CD8-positive, alpha-beta T cell (primary cell): ENCODE measurements at places on chromosomes 5 and 9.

- no peak for DNase-seq
Observed at GRCh38 chr5:59090323-59090722, 507.4 kb downstream of the RAB3C start.

DNA sequence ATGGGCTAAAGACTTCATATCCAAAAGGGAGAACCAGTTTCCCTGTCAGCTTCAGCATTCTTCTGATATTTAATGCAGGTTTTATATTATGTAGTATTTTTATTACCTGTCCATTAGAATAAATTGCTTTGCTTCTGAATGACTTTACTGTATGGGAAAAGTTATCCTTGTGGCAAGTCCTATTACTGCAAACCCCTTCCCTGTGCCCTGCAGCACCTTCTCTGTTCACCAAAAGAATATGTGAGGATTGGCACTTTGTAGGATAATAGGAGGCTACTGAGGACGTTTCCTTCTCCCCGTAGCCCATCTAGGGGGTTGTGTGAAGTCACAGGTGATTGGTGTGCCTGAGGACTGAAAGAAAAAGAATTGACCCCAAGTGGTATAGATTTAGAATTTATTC is 296.1 kb downstream of the KDM4C start:
- DNase-seq, result no peak

GRCh38 chr5:39717176-39717897 is 292.6 kb upstream of the DAB2 start:
- no peak for DNase-seq

- no peak for DNase-seq
Observed at GRCh38 chr5:121088341-121088740, 624.2 kb downstream of the PRR16 start.

GRCh38 chr5:97095318-97095732 is 47.1 kb downstream of the LIX1 start:
- no peak for DNase-seq

DNA sequence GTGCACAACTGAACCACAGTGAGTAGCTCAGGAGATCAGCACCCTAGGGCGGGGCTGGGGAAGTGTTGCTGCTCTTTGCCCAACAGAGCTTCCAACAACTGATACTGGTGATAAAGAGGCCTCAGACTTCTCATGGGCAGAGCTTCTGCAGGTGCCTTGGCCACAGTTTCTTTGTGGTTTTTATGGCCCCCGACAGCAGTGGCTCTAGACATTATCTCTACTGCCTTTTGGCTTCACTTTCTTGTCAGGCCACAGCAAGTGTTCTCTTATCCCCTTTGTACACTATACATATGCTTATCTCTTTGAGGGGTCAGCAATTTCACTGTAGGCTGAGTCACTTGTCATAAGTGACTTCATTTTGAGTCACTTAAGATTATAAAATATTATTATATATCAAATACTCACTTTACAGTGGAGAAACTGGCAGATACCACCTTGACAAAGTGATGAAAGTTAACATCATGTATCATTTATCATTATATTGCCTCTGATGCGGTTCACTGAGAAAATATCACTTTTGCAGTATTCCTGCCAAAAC is 90.9 kb upstream of the COX7C start:
- DNase-seq, result no peak

GRCh38 chr5:140402258-140403074 is 833 bp downstream of the ANKHD1 start:
- peak; percentile 26 for DNase-seq

DNA sequence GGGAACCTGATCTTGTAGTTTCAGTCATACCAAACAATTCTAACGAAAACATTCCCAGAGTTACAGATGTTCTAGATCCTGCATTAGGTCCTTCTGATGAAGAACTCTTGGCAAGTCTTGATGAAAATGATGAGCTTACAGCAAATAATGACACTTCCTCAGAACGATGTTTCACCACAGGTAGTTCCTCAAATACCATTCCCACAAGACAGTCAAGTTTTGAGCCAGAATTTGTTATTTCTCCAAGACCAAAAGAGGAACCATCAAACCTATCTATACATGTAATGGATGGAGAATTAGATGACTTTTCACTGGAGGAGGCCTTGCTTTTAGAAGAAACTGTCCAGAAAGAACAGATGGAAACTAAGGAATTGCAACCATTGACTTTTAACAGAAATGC is 21.0 kb downstream of the RMI1 start:
- no peak for DNase-seq

- DNase-seq, result no peak
Observed at GRCh38 chr5:72301557-72301956, 18.5 kb downstream of the MRPS27 start.

DNA sequence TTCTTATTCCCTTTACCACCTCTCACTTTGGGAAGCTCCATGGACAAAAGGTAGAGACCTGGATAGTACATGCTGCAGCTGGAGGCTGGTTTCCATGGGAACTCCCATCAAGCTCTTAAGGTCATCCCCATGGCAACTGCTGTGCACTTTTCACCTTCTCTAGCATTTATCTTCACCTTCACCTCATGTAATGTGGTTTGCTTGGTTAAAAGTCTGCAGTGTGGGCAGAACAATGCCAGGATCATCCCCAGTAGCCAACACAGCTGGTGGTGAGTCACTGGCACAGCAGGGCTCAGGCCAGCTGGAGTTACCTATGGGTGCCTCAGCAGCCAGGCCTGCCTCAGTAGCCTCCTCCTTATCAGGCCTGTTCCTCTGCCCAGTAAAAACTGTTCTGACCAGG is 210.5 kb downstream of the GRIA1 start:
- DNase-seq, result no peak

GRCh38 chr5:143920772-143921171 is 108.8 kb downstream of the HMHB1 start:
- no peak for DNase-seq

DNA sequence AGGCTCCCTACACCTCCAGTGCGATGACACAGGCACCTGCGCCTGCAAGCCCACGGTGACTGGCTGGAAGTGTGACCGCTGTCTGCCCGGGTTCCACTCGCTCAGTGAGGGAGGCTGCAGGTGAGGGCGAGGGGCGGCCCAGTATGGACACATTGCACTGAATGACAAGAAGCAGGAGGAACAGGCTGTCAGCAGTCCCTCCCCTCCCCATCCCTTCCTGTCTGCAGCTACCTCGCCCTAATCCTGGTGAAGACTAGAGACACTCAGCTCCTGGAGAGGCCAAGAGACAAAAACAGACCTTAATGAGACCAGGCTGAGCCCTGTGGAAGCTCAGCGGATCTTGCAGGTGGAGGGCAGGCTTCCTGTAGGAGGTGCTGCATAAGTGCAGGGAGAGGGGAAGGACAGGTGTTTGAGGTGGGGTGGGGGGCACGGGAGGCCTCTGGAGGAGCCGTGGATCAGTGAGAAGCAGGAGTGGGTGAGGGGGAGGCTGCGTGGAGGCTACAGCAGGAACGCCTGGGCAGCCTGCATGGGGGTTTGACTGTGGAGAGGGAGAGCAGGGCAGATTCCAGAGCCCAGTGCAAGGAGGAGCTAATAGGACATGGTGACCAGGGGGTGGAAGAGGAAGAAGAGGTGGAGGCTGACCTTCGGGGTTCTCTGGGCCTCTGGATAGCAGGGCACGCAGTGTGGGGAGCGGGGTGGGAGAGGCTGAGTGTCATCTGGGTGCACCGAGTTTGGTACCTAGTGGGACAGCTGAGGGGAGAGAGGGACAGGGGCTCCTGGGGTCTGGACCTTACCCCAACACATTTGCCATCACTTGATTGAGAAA is 30.4 kb downstream of the LAMC3 start:
- no peak for DNase-seq

- peak; percentile 79 for DNase-seq
Observed at GRCh38 chr5:171387970-171388815, 544 bp downstream of the NPM1 start.

DNA sequence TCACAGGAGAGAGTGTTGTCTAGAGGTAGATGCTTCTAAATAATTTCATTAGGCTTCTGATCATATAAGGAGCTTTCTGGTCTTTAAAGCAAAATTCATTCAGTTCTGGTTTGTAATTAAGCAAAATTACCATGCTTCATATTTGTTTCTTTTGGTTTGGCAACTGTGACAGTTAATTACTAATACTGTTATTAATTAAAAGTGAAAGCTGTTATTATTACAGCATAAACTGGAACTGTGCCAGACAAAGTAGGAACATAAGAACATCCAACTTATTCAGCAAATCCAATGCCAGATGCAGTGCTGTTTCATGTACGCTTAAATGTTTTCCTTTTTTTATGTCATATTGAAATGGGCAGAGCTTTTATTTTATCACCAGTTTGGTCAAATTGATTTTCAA is 70.4 kb upstream of the DAB2 start:
- no peak for DNase-seq

DNA sequence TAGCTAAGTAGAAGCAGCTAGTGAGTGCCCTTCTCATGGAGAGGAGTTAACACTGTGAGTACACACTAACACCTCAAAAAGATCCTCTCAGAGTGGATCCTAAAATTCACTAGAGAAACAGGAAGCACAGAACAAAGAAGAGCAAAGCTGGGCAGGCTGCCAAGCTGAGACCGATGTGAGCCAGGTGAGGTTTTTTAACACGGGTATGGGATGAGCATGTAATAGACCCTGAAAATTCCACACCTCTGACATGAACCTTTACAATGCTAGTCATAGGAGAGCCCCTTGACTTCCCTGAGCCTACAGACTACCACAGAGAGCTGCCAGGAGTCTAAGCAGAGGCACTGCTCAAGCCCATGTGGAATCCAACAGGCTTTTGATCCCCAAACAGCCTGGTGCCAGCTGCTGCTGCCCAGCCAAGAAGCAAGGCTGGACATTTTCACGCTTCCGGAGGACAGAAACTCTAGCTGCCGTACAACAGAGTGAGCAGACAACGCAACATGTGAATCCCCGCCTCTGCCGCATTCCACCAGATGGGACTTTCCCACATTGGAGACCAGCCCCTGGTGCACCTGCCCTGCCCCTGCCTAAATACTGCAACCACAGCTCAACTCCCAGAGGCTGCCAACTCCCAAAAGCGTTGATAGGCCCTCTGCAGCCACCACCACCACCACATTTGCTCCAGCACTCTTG is 280.8 kb downstream of the CDH10 start:
- no peak for DNase-seq

GRCh38 chr9:90433398-90433941 is 209.2 kb downstream of the DIRAS2 start:
- DNase-seq, result no peak
